ENCODE measurements at places on chromosomes 7 and 10.

DNA sequence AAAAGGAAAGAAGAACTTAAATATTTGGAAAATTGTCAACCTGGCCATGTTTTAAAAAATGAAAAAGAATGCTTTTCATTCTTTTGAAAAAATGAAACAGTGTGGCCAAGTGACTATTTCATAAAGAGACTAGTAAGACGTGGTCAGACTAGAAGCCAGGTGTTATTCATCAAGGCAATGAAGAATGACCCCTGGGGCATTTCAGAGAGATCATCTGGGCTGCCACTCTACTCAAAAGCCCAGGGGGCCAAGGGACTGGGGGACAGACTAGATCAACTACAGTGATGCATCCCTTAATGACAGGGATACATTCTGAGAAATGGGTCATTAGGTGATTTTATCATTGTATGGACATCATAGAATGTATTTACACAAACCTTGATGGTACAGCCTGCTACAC, 199.4 kb downstream of the STK31 start:
- DNase-seq: no peak

GRCh38 chr10:33461295-33461640, 126.8 kb upstream of the NRP1 start:
- no peak for DNase-seq

DNA sequence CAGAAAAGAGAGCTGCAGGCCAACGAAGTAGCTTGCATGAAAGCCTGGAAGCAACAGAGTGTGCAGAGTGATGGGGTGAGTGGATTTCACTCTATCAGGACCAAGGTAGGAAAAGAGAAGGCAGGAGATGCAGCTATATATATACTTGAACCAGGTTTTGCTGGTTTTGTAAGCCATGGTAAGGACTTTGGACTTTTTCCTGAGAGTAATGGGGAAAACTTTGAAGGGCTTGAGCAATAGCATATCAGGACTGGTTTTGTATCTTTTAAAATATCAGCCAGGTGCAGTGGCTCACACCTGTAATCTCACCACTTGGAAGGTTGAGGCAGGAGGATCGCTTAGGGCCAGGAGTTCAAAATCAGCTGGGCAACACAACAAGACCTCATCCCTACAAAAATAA, 120.6 kb upstream of the NRP1 start:
- DNase-seq: no peak

GRCh38 chr10:16816171-16816570, 1.1 kb downstream of the RSU1 start:
- DNase-seq: no peak

DNA sequence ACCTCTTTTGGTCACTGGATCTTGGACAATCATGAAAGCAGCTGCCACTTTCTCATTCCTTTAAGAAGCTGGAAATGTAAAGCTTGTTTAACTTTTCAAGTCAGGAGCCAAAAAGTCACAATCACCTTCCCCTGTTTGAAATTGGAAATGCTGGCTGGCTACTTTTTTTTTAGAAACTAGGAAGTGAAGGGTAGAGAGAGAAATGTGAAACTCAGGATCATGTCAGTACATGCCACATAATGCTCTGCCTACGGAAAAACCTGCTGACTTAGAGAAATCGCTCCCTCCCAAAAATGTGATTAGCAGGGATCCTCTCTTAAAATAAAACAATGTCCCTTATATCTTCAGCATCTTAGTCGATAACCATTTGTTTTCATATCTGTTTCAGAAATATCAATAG, 188.4 kb upstream of the C7orf33 start:
- no peak for DNase-seq

- DNase-seq: no peak
Measured at GRCh38 chr7:14846405-14846804, 56.1 kb downstream of the DGKB start.

GRCh38 chr7:5466551-5466950, 42.9 kb upstream of the TNRC18 start:
- DNase-seq: no peak

- no peak for DNase-seq
Measured at GRCh38 chr7:22329816-22330524, 27.0 kb downstream of the RAPGEF5 start.

GRCh38 chr10:27525819-27526218, 21.7 kb downstream of the RAB18 start:
- DNase-seq: no peak

DNA sequence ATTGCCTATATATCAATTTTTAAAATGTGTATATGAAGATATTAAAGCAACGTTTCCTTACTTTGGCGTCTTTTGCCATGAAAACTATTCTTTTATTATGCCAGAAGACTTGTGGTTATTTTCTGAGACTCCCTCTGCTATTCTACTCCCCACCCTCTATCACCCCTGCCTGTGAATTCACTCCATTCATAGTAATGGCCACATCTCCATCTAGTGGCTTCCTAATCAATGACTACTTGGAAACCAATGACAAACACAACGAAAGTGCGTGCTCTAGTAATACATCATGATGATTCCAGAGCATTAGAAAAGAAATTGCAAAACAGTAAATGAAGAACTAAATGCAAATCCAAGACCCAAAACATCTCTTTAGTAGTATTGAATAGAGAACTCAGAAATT, 186.7 kb upstream of the HGF start:
- DNase-seq: peak; percentile 63

- DNase-seq: no peak
Measured at GRCh38 chr7:1331561-1332467, 99.1 kb downstream of the UNCX start.

- DNase-seq: no peak
Measured at GRCh38 chr10:84398696-84399095, 70.3 kb downstream of the CCSER2 start.

DNA sequence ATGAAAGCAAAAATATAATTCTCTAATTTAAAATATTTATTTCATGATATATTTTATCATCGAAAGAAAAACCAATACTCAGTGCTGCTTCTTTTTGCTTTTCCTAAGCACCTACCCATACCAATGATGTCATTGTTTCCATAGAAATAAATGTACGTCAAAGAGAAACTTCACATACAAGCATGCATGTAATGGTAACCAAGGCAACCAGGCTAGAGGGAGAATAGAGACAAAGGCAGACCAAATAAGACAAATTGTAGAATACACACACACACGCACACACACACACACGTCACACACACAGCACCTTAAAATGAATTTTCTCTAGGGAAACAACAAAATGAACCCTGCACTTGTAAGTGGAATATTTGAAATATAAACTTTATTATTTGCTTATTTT, 75.5 kb downstream of the MACC1 start:
- no peak for DNase-seq

DNA sequence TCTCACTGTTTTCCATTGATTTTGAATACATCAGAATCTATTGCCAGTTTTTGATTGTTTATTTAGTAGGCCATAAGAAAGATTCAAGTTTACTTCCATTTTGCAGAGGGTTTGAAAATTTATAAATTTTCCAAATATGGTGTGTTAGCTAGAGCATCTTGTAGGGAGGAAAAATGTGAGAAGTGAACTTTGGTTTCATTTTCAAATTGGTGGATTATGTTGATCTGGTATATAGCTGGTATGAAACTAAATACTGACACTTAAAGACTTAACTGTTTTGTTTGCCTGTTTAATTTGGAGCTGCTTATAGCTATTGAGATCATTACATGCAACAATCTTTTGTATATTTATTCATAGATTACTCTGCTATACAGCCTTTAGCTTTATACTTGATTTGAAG, 108.1 kb downstream of the ADAM22 start:
- no peak for DNase-seq

DNA sequence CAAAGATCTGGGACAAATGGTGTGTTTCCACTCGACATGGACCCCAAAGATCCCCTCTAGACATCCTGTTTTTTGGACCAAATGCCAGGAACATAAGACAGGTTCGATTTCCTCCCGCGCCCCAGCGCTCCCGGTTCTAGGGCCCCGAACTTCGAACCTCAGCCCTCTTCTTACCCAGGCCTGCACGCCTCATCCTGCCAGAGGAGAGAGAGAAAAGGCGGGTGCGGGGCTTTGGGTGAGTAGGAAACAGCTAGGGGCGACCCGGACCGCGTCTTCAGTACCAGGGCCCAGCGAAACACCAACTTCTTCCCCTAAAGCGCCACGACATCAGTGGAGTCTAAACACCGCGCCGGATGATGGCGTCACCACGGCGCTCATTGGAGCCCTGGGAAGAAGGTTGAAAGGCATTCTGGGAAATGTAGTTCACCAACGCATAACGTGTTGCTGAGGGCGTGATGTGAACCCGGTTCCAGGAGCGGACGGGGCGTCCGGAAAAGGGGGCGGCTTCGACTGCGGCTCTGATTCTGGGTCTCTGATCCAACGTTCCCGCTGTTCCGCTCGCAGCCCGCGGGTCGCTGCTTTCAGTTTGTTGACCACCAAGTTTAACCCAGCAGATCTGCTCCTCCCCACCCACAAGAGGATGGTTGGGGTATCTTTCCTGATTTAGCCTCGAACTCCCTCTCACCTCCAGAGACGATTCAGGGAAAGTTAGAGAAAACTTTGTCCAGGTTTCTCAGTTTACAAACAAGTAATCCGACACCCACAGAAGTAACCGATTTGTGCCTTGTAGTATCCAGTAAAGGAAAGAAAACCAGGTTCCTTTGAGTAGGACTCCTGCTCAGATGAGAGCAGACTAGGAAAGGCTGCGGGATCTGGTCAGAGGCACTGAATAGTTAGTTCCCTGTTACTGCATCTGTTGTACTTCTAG, at the start of gene BET1:
TSS of gene BET1 (minus strand) at position 332 of the 928 bp plus-strand sequence. CDS start at position 193, 139 bp downstream.
- peak; percentile 97 for DNase-seq

- no peak for DNase-seq
Measured at GRCh38 chr10:13233358-13233757, 816 bp downstream of the UCMA start.

DNA sequence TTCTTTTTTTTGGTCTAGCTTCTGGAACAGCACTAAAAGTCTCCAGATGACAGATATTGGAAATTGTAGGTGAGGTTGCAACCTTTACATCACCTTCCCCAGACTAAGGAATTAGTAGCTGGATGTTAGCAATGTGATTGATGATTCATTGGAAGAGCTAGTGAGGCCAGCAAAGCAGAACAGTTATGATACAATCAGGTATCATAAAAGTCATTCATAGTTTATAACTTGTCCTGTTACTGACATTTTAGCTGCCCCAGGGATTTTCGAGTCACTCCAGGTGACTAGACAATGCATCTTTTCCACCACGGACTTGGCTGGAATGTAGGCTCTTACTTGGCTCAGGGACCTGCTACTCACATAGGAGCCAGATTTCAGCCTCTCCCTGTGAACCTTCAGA, 15.9 kb upstream of the TCF7L2 start:
- no peak for DNase-seq

DNA sequence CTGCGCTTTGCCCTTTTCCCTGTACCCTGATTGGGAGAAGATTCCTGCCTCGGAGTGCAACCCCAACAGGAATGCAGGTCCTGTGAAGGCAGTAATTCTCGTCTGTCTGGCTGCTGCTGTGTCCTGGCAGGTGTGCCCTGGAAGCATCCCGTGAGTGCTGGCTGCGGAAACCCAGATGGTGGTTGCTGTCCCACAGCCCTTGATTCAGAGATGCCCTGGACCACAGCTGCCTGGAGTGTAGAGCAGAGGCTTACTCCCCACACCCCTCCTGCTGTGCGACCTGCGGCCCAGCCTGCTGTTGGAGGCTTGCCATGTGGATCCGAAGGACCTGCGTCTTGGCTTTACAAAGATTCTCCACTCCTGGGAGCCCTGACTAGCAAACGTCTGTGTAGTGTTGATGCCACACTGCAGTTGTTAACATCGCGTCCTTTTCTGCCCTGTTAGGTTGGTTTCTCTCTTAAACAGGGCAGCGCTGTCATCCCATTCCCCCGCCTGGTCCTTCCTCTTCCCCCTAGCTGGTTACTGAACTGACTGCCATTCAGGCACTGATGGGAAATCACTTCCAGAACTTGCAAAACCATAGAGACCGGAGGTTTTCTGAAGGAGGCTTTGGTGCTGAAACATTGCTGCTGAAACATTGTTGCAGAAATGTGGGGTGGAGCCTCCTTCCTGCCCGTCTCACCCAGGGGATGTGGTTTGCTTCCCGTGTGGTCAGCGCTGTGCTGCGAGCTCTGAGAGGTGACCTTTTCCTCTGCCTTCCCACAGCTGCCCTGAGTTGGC, 53.3 kb downstream of the DNAJB6 start:
- DNase-seq: no peak

GRCh38 chr10:125174360-125174759, 14.0 kb upstream of the CTBP2 start:
- DNase-seq: no peak
